Activated CD4-positive, alpha-beta T cell treated with anti-CD3 and anti-CD28 coated beads, Interleukin-2, amount 50 U/mL, for 1 hour (primary cell): ENCODE measurements at places on chromosomes 2 and 18.
A peak's percentile ranks its signal among the peaks of the same experiment; 100 is the strongest.

- DNase-seq, result peak; percentile 77
These were observed 206.2 kb downstream of the ARL4C start for GRCh38 chr2:234290671-234291070.

DNA sequence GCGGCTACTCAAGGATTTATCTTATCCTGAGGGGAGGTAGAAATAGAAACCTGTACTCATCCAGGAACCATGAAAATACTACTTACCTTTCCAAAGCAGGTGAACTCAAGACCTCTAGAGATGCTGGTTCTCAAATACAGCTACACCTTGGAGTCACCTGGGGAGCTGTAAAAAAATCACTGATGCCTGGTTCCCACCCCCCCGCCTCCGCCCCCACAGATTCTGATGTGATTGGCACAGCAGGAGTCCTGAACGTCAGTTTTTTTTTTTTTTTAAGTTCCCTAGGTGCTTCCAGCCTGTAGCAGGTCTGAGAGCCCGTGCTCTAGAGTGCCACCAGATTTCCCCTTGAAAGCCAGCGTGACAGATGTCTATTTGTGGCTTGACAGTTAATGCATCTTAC lies 113.6 kb downstream of the MRO start:
- DNase-seq, result no peak

DNA sequence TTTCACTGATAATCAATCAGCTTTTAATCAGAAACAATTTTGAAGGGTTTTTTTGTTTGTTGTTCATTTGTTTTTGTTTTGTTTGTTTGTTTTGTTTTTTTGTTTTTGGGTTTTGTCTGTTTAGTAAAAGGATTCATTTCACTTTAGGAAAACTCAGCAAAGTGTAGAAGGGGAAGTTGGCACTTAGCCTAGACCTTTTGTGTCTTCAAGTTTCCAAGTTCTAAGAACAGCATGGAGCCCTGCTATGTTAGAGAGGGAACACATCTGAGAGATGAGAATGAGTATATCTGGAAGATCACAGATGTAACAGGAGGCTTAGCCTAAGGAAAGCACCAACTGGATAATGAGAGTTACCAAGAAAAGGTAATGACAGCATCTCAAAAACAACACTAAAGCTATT lies 501.5 kb downstream of the ERBB4 start:
- DNase-seq, result no peak

- DNase-seq, result no peak
These were observed 2.3 kb downstream of the EMX1 start for GRCh38 chr2:72919414-72920317.

DNA sequence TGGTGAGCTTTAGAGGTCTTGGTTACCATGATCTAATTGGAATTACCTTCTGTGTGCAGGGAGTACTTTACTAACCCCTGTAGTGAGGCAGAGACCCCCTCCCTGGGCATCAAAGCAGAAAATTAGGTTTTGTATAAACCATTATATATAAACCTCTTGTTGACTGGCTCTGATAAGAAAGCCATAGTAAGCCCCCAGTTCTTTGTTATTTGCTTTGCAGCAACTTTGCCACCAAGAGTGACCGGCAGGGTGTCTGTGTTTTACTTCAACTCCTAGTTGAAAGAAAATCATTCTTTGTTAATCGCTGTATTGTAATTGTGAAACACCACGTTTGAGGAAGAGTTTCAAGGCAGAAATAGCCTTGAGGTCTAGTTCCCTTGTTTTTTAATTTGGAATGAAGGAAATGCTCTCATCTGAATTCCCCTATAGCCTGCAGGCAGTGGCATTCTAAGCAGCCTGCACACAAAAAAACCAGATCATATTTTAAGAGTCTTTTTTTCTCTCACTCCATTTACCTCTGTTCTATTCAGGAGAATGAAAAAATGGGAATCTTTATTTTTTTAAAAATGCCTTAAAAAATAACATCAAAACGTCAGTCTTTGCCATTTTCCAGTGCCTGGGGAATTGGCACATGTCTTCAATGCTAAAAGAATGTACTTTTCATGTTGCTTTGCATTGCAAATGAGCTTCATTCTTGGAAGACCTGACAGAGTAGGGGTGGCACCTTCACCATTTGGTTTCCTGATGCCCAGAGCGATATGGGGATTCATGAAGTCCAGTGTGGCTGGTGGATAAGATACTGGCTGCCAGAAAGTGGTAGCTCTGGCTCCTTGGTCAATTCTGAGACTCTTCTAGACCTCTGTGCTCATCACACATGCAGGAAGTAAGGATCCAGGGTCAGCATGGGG lies 338.1 kb downstream of the SLC4A3 start:
- DNase-seq, result no peak

DNA sequence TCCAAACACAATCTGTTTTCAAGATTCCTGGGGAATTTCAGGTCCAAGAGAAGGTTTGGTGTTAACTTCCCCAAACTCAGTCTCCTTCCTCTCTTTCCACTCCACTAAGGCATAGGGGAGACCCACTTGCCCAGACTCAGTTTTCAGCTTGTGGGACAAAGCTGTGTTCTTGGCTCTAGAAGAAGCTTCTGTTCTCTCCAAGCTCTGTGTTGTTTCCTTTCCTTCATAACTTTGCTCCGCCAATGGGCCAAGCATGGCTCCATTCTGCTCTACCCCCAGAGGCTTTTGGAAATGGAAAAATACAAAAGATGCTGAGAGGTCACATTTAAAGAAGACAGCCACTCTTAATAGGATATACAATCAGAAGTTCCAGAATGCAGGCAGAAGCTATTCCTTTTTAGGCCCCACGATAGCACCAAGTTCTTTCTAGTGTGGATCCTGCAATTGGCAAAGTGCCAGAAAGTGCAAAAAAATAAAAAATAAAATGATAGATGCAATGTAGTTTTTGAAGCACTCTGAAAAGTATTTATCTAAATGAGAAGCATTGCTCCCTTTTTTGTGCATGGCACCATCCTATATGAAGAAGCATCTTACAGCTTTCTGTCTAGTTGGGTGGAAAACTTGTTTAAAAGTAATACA lies 510.1 kb downstream of the TXNL1 start:
- no peak for DNase-seq

GRCh38 chr2:101464841-101465240 lies 10.1 kb downstream of the RFX8 start:
- no peak for DNase-seq
